Suppressor macrophage treated with lipopolysaccharide for 4 hours (primary cell): ENCODE measurements at places on chromosomes 1 and 21.
A peak's percentile ranks its signal among the peaks of the same experiment; 100 is the strongest.

DNA sequence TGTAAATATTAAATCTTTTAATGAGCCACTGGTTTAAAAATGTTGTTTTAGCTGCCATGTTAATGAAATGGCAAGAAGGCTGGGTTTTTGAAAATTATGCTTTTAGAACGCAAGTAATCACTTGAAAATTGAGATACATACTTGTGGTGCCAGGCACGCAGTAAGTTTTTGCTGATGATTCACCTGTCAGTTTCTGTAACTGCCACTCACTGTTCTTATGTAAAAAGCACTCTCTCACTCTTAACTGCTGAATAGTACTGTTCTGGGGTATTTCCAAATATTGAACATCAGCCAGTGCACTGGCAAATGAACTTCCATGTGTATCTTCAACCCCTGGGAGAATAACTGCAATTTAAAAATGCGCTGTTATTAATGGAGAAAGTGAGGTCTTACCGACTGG is 17.9 kb downstream of the LGALS8 start:
- DNase-seq: no peak

- peak; percentile 41 for DNase-seq
Observed at GRCh38 chr1:214439352-214440119, 111.9 kb downstream of the PTPN14 start.

GRCh38 chr1:61183471-61184039 is 101.2 kb downstream of the NFIA start:
- no peak for DNase-seq

GRCh38 chr1:53043271-53043670 is 18.7 kb upstream of the PODN start:
- DNase-seq: no peak

DNA sequence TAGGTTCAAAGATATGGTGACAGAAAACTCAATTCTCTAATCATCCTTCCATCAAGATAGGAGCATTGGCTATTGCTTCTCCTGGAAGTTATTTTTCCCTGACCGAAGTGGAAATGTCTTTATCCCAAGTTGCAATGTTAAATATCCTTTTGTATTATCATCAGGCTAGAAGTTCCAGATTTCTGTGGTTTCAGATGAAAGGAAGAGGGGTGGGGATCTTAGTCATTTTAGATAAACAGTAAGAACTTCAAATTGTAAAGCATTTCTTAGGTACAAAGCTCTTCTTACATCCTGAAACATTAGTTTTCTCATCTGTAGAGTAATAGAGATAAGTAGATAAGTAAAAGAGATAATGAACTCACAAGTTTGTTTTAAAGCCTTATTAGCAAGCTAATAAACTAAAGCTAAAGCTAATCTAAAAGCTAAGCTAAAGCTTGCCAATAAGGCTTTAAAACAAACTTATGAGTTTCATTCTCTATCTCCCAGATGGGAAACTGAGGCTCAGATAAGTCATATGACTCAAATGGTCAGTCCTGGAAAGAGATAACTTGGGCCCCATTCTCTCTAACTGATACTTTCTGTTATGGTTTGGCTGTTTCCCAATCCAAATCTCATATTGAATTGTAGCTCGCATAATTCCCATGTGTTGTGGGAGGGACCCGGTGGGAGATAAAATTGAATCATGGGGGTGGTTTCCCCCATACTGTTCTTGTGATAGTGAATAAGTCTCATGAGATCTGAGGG is 99.2 kb upstream of the KCNK2 start:
- DNase-seq: no peak

- no peak for DNase-seq
Observed at GRCh38 chr21:32977216-32977615, 48.5 kb upstream of the OLIG2 start.

DNA sequence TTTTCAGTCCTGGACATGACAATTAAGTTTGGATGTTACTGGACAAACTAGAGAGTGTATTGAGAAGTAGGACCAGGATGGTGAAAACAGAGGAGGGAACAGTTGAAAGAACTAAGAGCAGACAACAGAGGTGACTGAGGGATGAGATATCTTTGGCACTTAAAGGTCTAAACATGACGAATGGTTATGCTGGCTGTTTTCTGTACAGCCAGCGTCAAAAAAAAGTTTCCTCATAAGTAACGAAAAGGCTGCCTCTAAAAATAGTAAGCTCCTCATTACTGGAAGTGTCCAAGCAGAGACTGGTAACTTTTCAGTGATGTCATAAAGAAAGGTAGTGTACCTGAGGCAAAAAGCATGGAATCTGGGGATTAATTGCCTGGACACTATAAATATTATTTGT is 35.2 kb upstream of the AK4 start:
- no peak for DNase-seq

DNA sequence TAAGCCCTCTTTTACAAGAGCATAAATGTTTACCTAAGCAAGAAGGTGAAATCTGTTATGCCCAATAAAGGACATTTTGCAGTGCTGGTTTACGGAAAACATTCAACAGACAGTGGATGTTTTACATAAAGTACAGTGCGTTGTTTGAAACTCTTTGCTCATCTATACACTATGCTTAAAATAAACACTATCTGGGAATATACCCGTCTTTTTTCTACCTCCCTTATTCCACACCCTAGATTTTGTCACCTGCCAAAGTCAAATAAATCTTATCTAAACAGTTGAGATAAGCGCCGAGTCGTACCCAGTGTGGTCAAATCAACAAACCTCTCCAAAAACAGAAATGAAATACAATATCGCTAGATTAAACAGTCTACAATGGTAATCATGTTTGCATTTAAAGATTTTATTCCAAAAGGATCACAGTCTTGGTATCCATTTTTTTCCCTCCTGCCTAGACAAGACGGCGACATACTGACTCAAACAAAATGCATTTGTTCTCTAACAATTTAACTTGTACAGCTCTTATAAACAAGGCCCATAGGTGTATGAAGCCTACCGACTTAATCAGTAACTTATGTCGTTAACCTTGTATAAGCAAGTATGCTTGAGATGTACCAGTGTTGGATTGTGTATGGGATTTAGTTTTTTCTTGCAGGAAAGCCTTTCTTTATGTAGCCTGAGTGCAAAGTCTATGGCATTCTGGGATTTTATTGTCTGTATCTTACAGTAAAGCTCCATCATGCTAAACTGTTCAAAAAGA is 189.1 kb downstream of the FMN2 start:
- DNase-seq: no peak

GRCh38 chr1:32872192-32872460 is 1.4 kb upstream of the FNDC5 start:
- no peak for DNase-seq

- peak; percentile 11 for DNase-seq
Observed at GRCh38 chr1:41608211-41608610, 123.7 kb upstream of the EDN2 start.

DNA sequence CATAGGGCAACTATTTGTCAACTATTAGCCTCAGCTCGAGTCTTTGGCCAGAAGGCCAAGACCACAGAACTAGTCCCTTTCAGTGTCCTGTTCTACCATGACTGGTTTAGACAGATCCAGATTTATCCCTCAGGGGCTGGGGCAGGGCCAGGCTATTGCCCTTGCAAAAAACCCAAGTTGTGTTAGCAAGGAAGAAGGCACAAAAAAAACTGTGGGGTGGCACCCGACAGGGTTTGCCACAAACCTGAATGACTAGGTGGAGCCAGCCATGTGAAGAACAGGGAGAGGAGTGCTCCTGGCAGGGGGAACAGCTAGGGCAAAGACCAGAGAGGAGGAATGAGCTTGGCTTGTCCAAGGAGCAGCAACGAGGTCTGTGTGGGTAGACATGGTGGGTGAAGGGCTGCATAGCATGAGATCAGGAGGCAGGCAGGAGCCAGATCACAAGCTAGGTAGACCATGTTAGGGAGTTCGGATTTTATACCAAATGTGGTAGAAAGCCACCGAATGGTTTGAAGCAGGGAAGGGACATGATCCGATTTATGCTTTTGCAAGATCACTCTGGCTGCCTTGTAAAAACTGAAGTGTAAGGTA is 4.3 kb downstream of the DCST1 start:
- DNase-seq: no peak

DNA sequence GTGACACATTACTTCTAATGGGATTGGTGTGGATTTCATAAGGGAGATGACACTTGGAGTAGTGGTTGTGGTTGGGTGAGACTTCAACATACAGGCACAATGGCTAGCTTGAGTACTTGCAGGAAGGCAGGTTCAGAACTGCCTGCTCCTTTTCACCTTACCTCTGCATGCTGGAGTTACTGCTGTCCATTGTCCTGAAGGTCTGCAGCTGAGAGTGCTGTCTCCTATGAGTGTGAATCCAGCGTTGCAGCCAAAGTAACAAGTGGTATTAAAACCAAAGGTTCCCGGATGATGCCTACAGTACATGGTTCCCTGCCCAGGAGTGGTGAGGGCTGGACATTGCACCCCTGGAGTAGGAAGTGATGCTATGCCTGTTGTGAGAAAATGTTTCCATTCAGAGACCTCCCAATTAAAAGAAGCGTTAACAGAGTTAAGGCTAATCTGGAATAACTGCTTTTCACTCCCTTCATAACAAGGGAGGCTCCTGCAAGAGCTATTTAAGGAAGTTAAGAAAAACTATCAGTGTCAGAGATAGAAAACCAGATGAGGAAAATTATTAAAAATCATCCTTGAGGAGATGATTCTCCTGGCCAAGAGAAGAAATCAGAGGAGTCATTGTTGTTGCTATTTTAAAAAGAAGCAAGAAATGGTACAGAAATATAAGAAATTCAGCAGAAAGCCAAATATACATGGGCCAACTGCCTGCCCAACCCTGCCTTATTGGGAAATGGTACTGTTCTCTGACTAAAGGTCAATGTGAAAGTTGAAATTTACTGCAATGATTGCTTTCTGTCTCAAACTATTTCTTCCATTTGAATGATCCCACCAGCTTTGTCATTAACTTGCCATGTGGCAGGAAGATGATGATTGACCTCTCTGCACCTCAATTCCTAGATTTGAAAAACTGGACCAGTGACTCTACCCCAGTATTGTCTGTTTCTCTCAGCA is 9.8 kb upstream of the F5 start:
- DNase-seq: no peak

DNA sequence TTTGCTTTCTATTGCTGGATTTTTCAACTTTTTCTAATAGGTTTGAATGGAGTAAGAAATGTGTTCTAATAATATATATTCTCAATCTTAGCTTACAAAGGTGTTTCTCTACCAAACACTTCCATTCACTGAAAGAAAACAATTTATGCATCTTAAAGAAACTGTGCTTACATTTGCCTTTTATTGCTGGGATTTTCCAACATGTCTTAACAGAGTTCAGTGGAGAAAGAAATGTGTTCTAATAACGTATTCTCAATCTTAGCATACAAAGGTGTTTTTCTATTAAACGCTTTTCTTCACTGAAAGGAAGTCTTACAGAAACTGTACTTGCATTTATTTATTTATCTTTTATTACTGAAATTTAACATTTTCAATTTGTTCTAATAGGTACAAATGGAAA is 5.6 kb downstream of the CD53 start:
- peak; percentile 21 for DNase-seq

DNA sequence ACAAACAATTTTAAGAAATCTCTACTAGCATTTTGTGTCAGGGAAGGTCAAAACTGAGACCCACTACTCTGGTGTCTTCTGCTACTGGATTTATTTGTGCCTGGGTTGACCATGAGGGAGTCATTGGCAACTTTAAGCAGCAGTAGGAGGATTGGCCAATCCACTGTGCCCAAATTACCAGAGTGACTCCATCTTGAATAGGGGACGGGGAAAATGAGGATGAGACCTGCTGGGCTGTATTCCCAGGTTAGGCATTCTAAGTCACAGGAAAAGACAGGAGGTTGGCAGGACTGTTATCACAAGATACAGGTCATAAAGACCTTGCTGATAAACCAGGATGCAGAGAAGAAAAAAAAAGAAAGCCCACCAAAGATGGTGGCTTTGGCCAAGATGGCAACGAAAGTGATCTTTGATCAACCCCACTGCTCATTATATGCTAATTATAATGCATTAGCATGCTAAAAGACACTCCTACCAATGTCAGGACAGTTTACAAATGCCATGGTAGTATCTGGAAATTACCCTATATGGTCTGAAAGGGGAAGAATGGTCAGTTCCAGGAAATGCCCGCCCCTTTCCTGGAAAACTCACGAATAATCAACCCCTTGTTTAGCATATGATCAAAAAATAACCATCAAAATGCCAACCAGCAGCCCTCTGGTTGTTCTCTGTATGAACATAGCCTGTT is 200.9 kb downstream of the LTN1 start:
- peak; percentile 5 for DNase-seq

DNA sequence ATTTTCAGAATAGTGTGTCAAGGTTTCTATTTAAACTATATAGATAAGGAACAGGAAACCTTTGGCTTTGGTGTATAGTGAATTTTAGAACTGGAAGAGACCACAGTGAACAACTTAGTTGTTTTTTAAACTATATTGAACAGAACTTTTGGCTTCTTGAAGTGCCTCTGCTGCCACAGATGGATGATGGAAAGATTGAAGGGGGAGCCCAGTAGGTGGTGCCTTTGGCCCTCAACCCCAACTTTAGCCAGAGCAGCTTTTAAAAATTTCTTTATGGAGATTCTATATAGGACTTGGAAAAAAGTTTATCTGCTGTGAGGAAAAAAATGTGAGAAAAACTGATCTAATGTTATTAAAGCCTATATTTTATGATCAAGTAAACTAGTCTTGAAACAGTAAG is 50.2 kb downstream of the SWT1 start:
- DNase-seq: no peak

DNA sequence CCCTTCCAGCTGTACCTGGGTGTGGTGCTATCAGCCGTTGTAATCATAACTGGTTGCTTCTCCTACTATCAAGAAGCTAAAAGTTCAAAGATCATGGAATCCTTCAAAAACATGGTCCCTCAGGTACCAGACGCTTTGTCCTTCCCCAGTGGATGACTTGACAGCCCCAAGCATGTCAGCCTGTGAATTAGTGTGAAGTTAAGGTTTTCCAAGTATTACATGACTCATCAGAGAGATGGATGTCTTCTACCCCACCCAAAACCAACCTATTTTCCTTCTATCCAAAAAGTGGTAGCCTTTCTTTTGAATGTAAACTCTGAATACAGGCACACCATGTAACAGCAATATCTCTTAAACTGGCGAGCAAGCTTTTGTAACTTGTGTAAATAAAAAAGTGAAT is 15.1 kb downstream of the ATP1A1 start:
- DNase-seq: no peak

DNA sequence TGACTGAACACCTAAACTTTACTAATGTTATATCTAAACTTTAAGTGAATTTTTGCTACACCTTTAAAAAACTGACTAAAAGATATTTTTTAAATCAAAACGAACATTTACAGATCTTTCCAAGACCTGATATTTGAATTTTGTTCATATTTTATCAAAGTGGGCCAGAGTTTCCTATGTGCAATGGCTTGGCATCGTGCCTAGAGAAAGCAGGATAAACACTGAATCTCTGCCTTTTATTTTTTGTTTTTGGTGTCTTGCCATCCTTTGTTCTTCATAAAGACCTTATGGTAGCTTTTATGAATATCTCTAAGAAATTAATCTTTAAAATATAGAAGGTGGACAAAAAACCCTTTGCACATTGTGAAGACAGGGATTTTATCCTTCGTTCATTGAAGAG is 25.8 kb upstream of the VPS26C start:
- DNase-seq: no peak

GRCh38 chr1:12191242-12192032 is 24.6 kb downstream of the TNFRSF1B start:
- DNase-seq: no peak
